ENCODE measurements at places on chromosomes 1 and 21. TPM values are rescaled to one million over a fixed set of nuclear protein-coding genes. Genes with fewer than 3 reads are reported as not detected.

The TNFRSF9 gene
- total RNA-seq, result not detected

The SPRR1A gene
- not detected for total RNA-seq

The ABCG1 gene
- total RNA-seq, result 10.5 TPM

The TCP10L gene
- 2.1 TPM for total RNA-seq

- no peaks in the 10 kb centered on the region for H3K4me1 ChIP-seq
- DNase-seq, result no peak
- H3K36me3 ChIP-seq, result no peaks in the 10 kb centered on the region
Observed at GRCh38 chr1:10771789-10772188, 24.7 kb downstream of the CASZ1 start.

GRCh38 chr1:13873032-13873431 lies 173.0 kb downstream of the PRDM2 start:
- no peaks in the 10 kb centered on the region for H3K27me3 ChIP-seq
- no peak overlapping the region for H3K4me3 ChIP-seq

GRCh38 chr1:217333939-217334338 lies 297.0 kb downstream of the GPATCH2 start:
- no peak overlapping the region for H3K27ac ChIP-seq
- H3K36me3 ChIP-seq, result no peaks in the 10 kb centered on the region
- H3K27me3 ChIP-seq, result no peaks in the 10 kb centered on the region

DNA sequence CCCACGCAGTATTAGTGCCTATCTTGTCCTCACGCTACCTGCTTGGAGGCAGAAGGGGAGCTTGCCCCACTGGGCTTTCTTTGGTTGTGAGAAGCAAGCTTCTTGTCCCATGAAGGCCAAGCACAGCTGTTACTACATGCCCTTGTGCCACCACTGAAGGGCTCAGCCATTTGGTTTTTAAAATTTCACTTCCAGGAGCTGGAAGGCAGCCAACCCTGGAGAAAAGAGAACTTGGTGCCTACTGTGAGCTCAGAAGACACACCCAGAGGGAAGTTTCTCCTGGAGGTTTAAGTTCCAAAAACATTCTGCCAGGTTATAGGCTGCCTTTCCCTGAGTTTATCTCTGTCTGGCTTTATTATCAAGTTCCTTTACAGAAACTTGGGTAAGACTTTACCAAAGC lies 187.4 kb downstream of the SLC35F3 start:
- H3K4me3 ChIP-seq, result no peak overlapping the region
- no peaks in the 10 kb centered on the region for H3K27me3 ChIP-seq
- H3K27ac ChIP-seq, result no peak overlapping the region
- H3K4me1 ChIP-seq, result no peaks in the 10 kb centered on the region
- no peaks in the 10 kb centered on the region for H3K36me3 ChIP-seq
- no peak for DNase-seq

DNA sequence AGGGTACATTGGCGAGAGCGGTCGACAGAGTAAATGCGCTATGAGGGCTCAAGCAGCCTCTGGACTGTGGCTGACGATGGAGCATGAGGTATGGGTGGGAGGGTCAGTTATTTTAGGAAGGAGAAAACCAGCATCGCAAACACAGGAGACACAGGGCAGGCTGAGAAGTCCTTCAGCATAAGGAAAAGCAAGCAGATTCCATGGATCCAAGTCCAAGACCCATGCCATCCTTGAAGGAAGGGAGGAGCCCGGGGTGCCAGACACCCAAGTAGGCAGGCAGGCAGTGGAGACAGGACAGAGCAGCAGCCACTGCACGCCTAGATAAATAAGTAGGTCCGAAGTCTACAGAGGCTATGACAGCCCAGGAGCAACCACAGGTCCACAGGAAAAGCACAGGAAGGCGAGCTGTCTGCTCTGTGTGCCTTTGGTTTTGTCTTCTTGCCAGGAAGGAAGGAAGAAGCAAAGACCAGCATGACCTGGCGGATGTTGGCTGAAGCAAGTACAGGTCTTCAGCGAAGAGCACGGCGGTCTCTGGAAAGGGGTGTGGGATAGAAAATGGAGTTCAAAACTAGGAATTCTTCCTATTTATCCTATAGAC lies 76.4 kb upstream of the SLC45A1 start:
- no peaks in the 10 kb centered on the region for H3K4me1 ChIP-seq
- no peak for DNase-seq
- no peaks in the 10 kb centered on the region for H3K36me3 ChIP-seq

DNA sequence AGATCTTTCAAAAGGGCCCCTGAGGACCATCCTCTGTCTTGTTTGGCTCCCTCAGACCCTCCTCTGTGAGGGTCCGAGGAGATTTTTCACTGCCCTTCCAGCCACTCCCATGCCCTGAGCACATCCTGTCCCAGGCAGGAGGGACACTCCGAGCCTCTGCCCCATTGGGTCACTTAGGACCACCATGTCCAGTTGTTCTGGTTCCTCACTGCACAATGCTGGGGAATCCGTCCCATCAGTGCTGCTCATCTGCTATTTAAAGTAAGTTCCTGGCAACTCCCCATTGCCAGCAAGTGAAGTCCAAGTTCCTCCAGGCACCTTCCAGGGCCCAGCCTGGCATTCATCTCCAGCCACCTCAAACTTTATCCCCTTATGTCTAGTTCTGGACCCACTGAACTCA lies 117.5 kb upstream of the GRIK3 start:
- H3K27ac ChIP-seq, result no peak overlapping the region
- H3K4me3 ChIP-seq, result no peak overlapping the region
- no peaks in the 10 kb centered on the region for H3K4me1 ChIP-seq
- no peaks in the 10 kb centered on the region for H3K36me3 ChIP-seq
- H3K27me3 ChIP-seq, result no peaks in the 10 kb centered on the region

GRCh38 chr1:165376041-165376810 lies 19.7 kb upstream of the LMX1A start:
- peak overlapping the region; percentile 26 for H3K4me3 ChIP-seq
- no peaks in the 10 kb centered on the region for H3K27me3 ChIP-seq
- no peaks in the 10 kb centered on the region for H3K36me3 ChIP-seq
- H3K4me1 ChIP-seq, result peaks cover 4% of the 10 kb centered on the region
- peak; percentile 80 for DNase-seq

- no peak overlapping the region for H3K4me3 ChIP-seq
- H3K27me3 ChIP-seq, result no peaks in the 10 kb centered on the region
- peaks cover 17% of the 10 kb centered on the region for H3K36me3 ChIP-seq
- H3K27ac ChIP-seq, result no peak overlapping the region
Observed at GRCh38 chr1:184514447-184514846, 127.6 kb downstream of the C1orf21 start.

DNA sequence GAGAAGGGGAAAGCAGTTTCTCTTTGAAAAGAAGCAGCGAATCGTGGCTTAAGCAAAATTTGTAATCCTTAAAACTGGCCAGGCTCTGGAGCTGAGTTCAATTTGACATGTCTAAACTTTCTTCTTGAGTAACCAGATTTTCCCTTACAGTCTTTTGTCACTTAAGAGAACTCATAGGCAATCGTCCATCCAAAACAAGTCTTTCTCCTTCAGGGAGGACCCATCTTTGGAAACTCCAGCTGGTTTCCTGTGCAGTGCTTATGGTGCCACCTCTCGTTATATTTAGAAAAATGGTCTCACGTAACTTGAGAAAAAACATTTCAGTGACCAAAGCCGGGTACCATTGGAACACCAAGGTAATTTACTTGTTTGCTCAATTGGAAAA lies 1.8 kb upstream of the PTTG1IP start:
- DNase-seq, result peak; percentile 22
- H3K4me3 ChIP-seq, result no peak overlapping the region

GRCh38 chr1:205251576-205251975 lies 23.8 kb downstream of the TMCC2 start:
- no peaks in the 10 kb centered on the region for H3K27me3 ChIP-seq
- no peak overlapping the region for H3K27ac ChIP-seq
- H3K36me3 ChIP-seq, result no peaks in the 10 kb centered on the region
- H3K4me3 ChIP-seq, result no peak overlapping the region
- no peak for DNase-seq

GRCh38 chr1:116931016-116931918 lies 21.6 kb downstream of the PTGFRN start:
- no peak overlapping the region for H3K4me3 ChIP-seq
- no peaks in the 10 kb centered on the region for H3K4me1 ChIP-seq
- no peaks in the 10 kb centered on the region for H3K36me3 ChIP-seq
- no peak for DNase-seq

- no peak overlapping the region for H3K4me3 ChIP-seq
- no peak for DNase-seq
- no peaks in the 10 kb centered on the region for H3K36me3 ChIP-seq
Observed at GRCh38 chr1:41464885-41465284, 19.6 kb downstream of the EDN2 start.

DNA sequence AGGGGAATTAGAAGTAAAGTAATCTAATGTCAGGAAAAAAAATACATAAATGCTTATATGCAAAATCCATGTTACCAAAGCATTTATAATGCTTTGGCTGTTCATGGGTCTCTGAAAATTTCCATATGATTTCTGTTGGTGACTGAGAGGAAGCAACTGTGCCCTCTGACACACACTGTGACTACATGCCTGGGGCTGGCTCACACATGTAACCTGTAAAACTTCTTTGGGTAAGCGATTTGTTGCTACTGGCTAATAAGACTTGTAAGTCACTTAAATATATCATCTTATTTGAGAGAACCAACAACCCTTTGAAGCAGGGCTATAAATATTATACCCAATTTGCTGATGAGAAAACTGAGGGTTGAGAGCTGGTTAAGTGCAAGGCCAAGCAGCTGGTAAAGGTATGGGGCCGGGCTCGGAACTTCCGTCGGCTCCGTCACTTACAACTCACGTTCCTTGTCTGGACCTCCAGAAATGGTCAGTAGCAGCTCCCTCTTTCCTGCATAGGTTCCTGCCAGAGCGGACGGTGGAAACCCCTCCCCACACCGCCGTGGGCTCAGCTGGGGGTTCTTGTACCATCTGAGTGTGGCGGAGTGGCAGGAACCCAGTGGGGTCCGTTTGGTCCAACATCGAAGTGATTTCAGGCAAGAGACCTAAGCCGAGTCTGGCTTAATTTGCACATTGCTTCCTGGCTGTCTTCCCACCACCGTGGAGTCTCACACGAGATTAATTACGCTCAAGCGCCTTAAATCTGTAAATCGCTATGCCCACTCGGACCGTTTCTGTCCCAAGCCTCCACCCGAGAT lies 714 bp downstream of the DFFA start:
- peaks cover 9% of the 10 kb centered on the region for H3K4me1 ChIP-seq
- H3K4me3 ChIP-seq, result peak overlapping the region; percentile 74
- H3K27ac ChIP-seq, result peak overlapping the region; percentile 67
- H3K27me3 ChIP-seq, result no peaks in the 10 kb centered on the region
- DNase-seq, result no peak
- H3K36me3 ChIP-seq, result peaks cover 3% of the 10 kb centered on the region

GRCh38 chr1:58431901-58432620 lies 114.5 kb downstream of the OMA1 start:
- H3K4me1 ChIP-seq, result no peaks in the 10 kb centered on the region
- DNase-seq, result no peak
- H3K36me3 ChIP-seq, result no peaks in the 10 kb centered on the region
- H3K4me3 ChIP-seq, result no peak overlapping the region
- H3K27me3 ChIP-seq, result no peaks in the 10 kb centered on the region
- no peak overlapping the region for H3K27ac ChIP-seq

DNA sequence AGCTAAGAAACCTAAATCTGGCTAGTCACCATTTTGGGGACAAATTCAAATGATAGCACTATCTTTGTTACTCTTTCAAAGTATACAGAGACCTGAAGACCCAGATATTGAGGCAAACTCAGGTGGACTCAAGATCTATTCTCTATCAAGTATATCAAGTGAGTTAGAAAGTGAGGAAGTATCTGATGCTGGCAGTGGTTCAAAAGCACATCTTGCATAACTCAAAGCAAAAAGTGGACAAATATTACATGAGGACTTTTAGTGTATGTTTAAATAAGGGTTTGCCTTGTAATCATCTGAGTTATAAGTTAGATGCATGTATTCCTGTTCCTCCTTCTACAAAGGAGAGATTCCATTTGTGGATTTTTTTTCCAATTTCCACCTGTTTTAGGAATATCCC lies 338.4 kb downstream of the DISC1 start:
- no peaks in the 10 kb centered on the region for H3K27me3 ChIP-seq
- H3K36me3 ChIP-seq, result no peaks in the 10 kb centered on the region
- H3K4me3 ChIP-seq, result no peak overlapping the region

DNA sequence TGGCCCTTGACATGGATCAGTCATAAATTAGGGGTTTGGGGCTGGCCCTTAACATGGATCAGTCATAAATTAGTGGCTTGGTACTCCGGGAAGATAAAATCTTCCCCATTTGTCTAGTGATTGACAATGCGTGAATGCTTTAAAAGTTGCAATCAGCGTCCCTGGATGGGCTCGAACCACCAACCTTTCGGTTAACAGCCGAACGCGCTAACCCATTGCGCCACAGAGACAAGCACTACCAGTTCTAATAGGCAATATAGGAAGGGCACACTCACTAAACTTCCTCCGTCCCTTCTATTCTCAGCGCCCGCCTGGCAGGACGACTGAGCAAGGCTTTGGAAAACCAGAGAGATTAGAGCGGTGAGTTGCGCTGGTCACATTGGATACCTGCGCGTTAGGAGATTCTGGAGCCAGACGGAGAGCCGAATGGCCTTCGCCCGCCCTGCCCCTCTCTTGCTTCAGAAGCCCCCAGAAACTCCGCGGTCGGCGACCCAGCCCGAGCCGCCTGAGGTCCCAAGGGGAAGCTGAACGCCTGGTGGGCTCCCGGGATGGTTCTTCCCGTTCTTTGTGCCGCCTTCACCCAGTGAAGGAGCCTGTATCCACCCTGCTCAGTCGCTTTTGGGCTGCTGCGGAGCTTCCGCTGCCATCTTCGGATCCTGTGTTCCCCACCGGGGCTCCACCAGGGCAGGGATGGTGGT lies 235.9 kb downstream of the FAM72C start:
- H3K36me3 ChIP-seq, result no peaks in the 10 kb centered on the region
- H3K27me3 ChIP-seq, result no peaks in the 10 kb centered on the region
- H3K4me3 ChIP-seq, result peak overlapping the region; percentile 21
- DNase-seq, result no peak
- no peak overlapping the region for H3K27ac ChIP-seq

DNA sequence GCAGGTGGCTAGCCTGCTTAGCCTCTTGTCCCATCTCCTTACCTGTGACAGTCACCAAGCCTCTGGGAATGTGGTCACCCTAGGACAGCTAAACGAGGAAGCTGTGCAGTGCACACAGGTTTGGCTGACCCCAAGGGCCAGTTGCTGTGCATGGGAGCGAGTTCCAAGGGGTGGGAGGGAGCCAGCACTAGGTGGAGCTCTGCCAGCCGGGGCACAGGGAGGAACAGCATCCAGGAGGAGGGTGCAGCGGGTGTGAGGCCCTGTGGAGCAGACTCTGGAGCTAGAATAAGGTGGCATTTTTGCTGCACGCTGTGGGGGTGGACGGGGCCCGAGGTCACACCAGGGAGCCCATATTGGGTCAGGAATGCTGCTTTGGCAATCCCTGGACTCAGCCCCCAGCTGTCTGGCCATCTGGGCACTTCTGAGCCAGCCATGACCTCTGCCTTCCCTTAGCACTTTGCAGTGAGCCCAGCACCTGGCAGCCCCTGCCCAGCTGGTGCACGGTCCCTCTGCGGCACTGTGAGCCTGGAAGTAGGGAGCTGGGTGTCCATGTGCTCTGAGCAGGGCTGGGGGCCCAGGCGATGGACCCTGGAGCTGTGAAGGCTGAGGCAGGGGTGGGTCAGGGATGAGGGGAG lies 8.7 kb downstream of the PDXK start:
- peak overlapping the region; percentile 70 for H3K4me3 ChIP-seq
- H3K4me1 ChIP-seq, result peaks cover 81% of the 10 kb centered on the region
- peaks cover 4% of the 10 kb centered on the region for H3K36me3 ChIP-seq
- peak overlapping the region; percentile 96 for H3K27ac ChIP-seq
- no peaks in the 10 kb centered on the region for H3K27me3 ChIP-seq

GRCh38 chr1:217311766-217312165 lies 319.1 kb downstream of the GPATCH2 start:
- H3K36me3 ChIP-seq, result no peaks in the 10 kb centered on the region
- no peak for DNase-seq
- no peaks in the 10 kb centered on the region for H3K4me1 ChIP-seq
- no peaks in the 10 kb centered on the region for H3K27me3 ChIP-seq
- H3K4me3 ChIP-seq, result no peak overlapping the region

Measured in tibial nerve (tissue), 4 donors.